ENCODE measurements at places on chromosomes 16 and 17.

DNA sequence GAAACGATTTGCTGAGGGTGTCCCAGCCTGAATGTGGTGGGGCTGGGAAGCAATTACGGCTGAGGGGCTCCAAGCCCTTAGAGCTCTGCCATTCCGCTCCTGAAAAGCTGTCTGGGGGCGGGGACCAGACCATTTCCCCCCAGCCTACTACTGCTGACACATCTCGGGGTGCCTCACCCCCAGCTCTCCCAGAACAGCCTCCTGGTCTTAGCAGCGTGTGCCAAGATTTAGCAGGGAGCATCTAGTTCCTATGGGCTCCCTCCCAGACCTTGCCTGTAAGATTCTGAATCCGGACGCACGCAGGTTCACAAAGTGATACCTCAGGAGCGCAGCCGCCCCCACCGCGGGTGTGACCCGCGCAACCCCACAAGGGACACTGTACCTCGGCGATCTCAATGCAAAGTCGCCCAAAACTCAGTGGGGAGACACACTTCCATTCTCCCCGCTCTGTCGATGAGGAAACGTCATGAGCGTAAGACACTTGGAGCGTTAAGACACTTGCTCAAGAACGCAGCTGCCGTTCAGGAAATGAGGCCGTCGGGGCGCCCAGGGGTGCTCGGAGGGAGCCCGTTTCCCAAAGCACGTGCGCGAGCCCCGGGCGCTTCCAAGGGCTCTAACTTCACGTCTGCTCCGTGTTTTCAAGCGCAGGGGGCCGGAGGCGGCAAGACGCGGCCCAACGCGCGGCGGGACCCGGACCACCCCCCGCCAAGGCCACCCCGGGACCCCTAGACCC lies 629 bp downstream of the GEMIN4 start:
- peak; percentile 34 for DNase-seq

DNA sequence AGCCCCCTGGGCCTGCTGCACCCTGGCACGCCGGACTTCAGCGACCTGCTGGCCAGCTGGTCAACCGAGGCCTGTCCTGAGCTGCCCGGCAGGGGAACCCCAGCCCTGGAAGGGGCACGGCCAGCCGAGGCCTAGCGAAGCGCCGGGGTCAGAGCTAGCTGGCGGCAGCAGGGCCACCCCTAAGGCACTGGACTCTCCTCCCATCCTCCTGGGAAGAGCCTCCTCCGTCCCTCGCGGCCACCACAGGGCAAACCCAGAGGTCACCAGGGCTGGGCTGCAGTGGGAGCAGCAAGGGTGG lies 2.3 kb downstream of the PERCC1 start:
- no peak for DNase-seq

DNA sequence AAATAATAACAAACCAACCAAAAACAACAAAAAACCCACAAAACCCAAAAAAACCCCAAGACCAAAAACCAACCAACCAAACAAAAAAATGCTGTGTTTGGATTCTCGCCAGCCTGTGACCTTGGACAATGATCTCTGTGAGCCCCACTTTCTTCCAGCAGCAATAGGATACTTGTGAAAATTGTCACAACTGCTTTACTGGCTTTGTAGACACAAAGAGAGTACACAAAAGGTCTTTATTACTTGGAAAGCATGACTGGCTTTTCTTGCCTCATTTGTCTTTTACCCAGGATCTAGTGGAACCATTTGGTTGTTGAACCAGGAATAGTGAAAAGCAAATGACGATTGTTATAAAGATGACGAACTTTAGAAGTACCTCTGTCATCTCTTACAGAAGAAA lies 256.6 kb downstream of the UTP18 start:
- DNase-seq = no peak

DNA sequence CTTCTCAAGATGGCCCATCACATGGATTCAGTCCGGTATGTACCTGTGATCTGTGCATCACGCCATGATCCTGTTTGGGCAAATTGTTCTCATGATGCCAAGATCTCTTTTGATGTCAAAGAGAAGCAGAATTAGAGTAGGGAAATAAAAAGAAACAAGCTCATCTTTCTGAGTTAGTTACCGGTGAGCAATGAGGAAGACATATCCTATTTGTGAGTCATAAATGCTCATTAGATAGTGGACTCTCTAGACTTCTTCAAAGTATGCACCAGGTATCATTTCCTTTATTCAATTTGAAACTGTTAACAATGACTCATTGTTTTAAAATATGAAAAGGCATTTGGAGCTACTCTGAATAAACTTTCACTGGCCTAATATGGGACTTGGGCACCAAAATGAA lies 8.0 kb upstream of the KRTAP4-12 start:
- DNase-seq = no peak

DNA sequence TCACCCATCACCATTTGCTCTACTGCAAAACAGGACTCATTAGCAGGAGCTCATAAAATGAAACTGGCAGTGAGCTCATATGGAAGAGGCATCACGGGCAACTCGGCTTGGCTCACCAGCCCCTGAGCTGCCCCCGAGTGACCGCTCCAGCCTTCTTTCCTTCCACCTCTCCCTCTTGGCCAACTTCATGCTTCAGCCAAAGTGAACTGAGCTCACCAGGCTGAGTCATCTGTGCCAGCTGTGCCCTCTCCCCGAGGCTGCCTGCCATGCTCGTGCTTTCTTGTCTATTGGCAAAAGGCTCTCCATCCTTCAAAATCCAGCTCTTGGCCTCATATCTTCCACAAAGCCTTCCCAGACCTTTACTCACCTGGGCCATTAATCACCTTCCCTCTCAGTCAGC lies 391.4 kb downstream of the WWOX start:
- no peak for DNase-seq

DNA sequence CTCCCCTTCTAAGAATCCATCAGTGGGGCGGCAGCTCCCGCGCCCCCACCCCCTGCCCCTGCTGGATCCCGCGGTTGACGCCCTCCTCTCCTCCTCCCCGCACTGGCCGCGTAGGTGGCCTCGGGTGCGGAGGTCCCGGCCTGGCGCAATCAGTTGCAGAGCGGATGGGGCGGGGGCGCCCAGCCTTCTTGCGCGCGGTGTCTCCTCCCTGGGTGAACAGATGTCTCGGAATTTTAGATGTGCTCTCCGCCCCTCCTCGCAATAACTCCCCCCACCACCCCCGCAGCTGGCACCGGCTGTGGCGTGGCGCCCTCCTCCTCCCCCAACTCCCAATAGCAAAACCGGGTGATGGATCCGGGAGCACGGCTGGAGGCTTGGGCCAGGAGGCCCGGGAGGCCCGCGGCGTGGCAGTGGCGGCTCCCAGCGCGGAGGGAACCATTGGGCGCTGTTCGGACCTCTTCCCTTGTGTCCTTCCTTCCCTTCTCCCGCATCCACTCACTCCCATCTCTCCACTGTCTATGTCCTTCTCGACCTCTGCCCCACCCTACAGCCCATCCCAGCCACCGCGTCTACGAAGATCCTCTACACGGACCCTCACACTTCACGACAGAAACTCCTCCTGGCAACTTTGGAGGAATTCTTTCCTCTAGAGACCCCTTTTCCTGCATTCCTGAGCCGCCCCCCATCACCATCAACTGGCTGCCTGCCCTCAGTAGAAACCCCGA lies 11.0 kb downstream of the NEUROD2 start:
- DNase-seq = no peak

- no peak for DNase-seq
Measured at GRCh38 chr16:23163921-23164320, 14.7 kb upstream of the USP31 start.

DNA sequence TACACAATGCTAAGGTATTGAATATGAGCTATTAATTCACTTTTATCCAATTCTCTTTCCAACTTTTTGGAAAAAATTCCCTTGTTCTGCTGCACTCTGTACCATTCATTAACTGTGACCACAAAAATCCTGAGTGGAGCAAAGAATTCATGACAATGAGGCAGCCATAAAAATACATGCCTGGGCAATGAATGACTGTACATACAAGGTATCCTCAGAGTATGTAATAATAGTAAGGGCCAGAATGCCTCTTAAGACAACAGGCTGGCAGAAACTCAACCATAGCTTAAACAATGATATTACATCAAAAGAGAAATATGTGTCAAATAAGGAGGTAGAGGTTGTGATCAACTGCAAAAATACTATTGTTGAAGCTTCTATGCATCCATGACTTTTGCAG lies 74.7 kb upstream of the CA10 start:
- DNase-seq = no peak

DNA sequence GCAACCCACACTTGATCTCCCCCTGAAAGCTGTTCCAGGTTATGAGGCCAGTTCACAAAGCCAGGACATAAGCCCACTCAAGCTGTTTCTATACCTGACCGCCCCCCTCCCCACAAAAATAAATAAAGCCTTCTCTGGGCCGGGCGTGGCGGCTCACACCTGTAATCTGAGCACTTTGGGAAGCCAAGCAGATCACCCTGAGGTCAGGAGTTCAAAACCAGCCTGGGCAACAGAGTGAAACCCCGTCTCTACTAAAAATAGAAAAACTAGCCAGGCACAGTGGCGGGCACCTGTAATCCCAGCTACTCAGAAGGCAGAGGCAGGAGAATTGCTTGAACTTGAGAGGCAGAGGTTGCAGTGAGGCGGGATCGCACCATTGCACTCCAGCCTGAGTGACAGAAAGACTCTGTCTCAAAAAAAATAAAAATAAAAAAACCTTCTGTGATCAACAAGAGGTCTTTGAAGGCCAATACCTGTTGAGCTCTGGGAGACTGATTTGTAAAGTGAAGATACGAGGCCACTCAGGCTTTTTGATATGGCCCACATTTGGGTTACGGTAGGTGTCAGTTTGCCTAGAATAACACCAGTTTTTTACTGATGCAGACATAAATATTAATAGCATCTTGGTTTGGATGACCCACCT lies 2.2 kb downstream of the KDM8 start:
- DNase-seq = no peak

DNA sequence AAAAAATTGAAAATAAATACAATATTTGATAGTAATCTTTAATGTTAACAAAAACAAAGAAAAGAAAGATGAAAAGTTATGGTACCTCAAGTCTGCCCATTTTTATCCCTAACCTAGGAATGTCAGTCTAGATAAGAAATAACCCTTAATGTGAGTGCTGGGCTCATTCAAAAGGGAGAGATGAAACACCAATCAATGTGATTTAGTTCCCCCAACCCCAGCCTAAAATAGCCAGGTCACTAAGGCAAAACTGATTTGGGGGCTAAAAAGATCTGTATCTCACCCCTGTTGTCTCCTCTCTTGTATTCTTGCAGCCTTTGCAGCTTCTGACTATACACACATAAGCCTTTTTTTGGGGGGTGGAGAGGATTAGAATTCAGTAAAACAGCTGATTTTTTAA lies 3.2 kb upstream of the IGF2BP1 start:
- no peak for DNase-seq

DNA sequence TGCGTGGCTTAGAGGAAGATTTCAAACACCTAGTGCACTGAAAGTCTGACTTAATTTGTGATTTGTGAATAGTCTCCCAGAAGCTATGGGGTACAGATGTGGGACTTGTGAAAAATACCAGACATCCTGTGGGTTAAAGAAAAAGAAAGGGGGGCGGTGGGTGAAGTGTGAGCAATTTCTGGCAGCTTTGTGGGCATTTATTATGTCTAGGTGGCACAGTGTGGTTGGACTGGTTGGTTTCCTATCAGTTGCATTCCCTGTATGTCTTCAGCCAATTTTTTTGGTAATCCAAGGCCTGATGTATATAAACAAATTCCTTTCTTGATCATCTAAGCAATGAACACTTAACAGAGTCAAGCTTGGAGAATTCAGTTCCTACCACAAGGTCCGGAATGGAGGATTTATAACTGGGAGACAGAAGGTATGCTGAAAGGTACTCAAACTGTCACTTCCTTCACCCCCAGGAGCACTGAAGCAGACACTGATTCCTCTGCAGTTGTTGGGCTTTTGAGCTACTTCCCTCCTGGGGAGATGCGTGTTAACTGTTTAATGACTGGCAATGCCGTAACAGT lies 211.6 kb downstream of the WWOX start:
- DNase-seq = peak; percentile 32

DNA sequence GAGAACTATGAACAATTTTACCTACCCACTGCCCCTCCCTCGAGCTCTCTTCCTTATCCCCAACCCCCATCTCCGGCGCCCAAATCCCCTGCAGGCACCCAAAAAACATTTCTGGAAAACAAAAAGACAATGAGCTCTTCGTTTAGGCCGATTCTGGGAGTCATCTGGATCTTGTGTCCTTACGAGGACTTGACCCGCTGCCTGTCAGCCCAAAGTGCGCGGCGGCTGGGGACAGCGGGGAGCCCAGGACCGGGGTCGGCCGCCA lies 524 bp downstream of the STRADA start:
- DNase-seq = no peak

GRCh38 chr16:18979936-18980335 lies 3.8 kb upstream of the TMC7 start:
- no peak for DNase-seq

DNA sequence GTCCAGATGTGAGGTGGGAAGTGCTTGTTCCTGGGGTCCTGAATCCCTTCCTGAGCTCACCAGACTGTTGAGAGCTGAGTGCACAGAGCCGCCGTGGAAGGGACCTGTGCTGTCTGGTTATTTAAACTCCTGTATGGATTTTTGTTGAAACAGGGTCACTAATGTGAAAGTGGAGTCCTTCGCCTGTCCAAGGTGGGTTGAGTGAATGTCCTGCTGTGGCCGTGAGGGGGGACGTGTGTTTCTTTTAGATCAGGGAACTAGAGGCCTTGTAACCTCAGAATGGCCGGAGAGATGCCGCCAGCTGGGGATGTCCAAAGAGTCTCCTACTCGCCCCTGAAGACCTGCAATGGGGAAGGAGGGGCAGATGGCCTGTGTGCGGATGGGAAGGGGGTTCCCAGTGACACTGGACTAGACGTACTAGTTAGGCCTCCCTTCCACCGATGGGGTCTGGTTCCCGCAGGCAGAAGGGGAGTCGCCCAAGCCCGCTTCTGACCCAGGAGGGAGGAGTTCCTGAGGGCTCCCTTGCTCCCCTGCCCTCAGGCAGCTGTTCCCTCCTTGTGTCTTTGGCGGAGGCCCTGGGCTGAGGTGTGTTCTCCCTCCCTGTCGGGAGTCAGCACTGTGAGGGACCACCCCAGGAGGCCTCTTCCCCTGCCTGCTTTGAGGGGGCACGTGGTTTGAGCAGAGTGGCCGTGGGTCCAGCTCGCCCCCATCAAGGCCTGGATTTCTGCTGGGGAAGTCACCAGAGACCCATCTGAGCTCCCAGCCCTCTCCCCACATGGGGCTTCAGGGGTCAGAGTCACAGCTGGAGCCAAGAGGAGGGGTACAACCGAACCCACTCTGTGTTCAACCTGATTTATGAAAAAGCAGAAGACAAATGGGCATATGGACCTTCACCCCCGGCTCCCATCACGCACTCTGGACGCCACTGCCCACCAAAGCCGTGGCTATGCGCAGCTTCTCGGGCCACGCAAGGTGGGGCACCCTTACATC lies 30.9 kb downstream of the OR1D5 start:
- DNase-seq = no peak

DNA sequence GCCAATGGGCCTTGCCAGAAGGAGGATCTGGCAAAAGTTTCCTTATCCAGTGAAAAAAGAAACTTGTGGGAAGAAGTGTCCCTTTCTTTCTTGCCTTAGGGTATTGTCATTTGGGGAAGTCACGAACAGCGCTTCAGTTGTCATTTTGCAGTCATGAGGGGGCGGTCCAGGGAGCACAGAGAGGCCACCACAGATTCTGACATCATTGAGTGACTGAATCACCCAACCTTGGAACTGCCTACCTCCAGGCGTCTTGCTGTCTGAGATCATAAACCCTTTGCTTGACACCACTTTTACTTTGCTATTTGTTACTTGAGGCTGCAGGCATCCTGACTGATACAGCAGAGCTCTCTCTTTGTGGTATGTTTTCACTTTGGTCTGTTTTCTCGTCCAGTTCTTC lies 3.1 kb upstream of the WSCD1 start:
- no peak for DNase-seq

Measured in astrocyte of the spinal cord (primary cell).